ENCODE measurements at places on chromosomes 5 and 9.

DNA sequence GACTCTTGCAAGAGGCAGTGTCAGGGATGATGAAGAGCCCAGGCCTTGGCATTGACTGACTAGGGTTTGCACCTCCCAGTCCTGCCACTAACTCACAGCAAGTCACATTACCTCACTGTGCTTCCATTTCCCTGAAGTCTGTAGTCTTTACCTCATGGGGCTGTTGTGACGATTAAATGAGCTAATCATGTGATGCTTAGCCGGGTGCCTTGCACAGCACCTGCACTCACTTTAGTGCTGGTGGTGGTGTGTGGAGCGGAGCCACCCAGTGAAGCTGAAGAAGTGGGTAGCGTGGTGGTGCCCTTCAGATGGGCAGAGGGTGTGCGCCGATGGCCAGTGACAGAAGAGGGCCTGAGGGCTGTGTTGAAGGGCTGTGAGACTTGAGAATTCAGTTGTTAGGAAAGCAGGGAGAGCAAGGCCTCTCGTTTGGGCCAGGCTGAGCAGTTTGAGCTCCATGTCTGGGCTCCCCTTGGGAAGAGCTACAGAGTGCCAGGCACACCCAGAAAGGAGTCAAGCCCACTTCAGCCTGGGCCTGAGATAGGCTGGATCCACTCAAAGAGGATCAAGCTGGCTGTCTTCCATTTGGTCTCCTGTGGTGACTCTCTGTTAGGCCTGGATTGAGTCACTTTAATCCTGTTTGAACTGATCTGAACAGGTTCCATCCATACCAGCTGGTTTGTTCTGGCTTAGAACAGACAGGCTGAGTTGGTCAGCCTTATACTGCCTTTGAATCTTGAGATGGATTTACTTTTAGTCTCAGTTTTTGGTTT lies 42.5 kb downstream of the RALGPS1 start:
- DNase-seq = no peak

DNA sequence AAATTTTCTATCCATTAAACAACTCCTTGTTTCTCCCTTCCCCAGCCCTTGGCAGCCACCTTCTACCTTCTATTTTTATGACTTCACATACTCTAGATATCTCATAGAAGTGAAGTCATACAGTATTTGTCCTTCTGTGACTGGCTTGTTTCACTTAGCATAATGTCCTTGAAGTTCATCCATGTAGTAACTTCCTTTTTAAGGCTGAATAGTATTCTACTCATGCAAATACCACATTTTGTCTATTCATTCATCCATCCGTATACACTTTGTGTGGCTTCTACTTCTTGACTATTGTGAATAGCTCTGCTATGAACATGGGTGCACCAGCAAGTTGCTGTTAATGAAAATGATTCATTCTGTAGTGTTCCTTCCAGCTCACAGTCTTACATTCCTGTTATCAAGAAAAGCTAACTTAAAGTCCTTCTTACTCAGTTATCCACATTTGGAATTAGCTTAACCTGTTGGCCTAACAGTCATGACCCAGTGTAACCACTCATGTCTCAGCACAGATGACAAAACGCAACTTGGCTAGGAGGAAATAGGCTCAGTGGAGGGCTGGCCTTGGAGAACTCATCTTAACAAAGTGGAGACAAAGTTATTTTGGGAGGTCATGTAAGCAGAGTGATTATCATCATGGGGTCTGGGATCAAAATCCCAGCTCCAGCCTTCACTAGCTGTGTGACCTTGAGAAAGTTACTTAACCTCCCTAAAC lies 129.7 kb upstream of the MAP3K1 start:
- DNase-seq = no peak

- peak; percentile 6 for DNase-seq
These were observed 2.9 kb downstream of the MEGF9 start for GRCh38 chr9:120711354-120711753.

DNA sequence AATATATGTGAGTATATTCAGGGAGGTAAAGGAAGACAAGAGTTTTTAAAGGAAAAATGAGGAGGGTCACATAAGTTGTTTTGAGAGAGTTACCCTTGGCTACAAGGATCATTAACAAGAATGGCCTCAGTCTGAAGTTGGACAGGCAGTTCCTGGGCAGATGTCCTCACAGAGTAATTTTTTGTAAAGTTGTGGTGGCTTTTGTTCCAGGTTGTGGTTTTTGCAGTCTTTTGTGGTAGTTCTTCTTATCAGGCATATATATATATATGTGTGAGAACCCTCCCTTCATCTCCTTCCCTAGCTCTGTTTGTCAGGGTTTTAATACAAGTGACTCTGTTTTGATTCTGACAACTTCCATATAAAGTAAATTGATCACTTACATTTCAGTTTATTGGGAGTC lies 60.0 kb downstream of the CSNK1G3 start:
- DNase-seq = no peak

DNA sequence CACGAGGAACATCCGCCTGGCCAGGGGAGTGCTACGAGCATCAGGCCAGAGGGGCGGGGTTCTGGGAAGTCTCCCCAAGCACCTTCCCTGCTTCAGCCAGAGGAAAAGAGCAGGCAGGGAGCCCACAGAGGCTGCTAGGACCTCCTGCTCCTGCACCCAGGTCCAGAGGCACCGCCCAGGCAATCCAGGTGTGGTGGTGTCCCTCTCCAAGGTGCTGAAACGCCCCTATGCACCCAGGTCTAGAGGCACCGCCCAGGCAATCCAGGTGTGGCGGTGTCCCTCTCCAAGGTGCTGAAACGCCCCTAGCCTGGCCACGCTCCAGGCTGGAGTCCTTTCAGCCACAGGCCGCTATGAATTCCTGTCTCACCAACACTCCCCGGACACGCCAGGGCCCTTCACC lies 10.7 kb upstream of the UBAC1 start:
- peak; percentile 38 for DNase-seq

DNA sequence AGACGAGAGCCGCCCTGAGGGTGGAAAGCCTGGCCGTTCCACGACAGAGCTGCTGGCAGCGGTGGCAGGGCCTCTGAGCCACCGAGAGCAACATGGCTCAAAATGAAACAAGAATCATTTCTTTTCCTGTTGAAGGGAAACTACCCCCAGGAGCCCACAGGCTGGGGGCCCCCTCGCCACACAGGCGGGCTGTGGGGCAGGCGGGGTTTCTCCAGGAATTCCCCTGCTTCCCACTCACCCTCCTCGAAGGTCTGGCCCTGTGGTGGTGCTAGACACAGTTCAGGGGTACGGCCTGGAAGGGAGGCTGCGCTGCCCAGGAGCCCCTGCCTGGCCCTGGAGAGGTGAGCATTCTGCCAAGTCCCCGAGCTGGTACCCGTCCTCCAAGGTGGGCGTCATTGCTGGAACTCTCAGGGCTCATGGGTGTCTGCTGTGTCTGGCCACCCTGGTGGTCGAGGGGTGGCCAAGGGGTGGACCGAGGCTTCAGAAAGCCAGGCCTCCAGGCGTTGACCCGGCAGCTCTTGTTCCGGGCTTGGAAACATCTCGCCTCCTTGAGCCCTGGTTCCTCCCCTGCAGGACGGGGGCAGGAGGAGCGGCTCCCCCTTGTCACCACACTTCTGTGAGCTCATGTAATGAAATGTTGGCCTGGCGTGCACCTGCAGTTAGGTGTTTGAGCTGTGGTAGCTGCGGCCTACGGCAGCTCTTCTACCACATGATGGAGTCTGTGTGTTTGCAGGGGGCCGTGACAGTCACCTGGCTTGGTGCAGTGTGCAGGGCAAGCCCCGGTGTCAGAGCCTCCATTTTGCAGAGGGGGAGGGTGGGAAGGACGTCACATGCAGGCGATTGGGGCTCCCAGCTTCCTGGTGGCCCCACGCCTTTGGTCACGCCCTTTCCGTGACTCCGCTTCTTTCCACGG lies 65.3 kb downstream of the RXRA start:
- DNase-seq = peak; percentile 38

GRCh38 chr5:168948746-168949145 lies 352.2 kb downstream of the SLIT3 start:
- DNase-seq = no peak

DNA sequence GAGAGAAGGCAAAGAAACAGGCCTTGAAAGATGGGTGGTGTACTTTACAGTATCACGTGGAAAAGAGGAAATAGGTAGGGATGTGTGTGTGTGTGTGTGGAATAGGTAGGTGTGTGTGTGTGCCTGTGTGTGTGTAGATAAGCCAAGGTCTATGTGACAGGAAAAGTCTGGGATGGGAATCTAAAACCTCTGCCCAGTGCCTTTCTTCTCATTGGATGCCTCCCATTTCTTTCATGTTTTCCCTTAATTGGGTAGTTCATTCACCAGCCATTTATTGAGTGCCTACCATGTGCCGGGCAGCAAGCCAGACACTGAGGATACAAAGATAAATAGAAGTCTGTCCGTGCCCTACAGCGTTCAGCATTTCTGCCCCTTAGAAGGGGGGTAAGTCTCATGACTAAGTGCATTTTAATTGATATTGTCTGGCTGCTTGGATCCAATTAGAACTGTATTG lies 1.0 kb downstream of the URM1 start:
- DNase-seq = no peak

DNA sequence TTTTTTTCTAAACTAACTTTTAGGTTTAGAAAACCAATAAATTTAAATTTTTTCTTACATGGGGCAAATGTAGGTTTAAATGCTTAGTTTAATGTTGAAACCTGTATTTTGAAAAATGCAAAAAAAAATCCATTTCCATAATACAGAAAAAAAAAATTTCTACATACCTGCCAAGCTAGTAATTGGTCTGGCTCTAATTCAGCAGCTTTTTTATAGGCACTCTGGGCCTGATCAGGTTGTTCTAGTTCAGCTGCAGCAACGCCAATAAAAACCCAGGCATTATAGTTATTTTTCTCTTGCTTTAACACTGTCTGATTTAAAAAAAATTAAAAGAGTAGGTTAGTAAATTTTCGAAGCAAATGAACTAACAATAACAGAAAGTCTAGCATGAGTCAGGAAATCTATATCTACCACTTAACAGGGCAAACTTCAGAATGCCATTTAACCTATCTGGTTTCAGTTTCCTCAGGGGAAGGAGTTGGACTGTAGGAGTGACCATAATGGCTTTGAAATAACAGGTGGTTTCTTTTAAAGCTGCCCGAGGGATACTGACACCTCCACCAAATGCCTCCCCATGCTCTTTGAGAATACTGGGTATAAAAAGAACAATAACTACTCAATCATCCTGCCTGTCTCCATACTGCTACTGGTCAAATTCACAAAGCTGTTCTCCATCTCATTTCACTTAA lies 11.6 kb downstream of the SKIC3 start:
- DNase-seq = no peak

- no peak for DNase-seq
These were observed 223.5 kb upstream of the MEF2C start for GRCh38 chr5:89106480-89106879.

DNA sequence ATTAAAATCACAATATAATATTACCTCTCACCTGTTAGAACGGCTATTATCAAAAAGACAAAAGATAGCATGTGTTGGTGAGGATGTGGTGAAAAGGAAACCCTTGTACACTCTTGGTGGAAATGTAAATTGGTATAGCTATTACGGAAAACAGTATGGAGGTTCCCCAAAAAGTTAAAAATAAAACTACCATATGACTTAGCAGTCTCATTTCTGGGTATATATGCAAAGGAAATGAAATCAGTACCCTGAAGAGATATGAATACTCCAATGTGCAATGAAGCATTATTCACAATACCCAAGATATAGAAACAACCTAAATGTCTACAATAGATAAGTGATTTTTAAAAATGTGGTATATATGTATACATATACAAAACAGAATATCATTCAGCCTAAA lies 199.9 kb downstream of the SNX18 start:
- DNase-seq = no peak

DNA sequence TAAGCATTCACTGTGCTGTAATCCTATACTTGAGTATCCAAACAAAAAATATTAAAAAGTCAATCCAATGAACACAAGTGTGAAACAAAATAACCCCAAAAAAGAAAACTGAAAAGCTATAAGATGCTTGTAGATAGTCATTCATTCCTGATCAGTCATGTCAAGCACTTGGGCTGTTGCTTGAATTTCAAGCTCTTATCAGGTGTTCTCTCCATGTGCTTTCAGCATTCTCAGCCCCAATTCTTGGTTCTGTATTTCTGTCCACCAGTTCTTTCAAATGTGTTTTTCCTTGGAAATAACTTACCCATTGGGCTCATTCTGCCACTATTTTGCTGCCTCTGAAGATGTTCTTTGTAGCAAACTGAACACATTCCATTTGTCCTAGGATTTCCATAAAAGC lies 4.7 kb downstream of the ZFAND5 start:
- no peak for DNase-seq

- DNase-seq = no peak
These were observed 200.2 kb downstream of the SLIT3 start for GRCh38 chr5:169100735-169101075.

DNA sequence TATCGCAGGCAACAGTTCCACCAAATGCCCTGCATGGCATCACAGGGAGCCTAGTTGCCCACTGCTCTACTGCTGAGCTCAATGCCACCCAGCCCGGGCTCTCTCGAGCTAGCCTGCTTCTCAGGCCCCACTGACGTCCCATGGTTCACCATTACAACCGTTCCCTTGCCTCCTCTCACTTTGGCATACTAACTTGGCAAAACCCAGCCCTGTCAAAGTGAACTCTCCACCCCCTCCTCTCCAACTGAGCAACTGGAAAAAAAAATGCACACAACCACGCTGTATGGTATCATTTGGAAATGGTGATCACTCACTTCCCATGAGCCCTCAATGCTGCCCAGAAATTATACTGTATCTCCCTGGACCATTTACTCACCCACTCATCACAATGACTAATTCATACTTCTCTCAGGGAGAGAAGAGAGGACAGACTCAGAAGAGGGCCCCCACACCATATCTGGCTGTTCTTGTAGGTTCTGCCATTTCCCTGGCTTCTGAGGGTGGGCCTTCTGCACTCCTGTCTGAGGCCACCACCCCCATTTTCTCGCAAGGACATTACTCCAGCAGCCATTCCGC lies 51.4 kb upstream of the RARS1 start:
- no peak for DNase-seq

DNA sequence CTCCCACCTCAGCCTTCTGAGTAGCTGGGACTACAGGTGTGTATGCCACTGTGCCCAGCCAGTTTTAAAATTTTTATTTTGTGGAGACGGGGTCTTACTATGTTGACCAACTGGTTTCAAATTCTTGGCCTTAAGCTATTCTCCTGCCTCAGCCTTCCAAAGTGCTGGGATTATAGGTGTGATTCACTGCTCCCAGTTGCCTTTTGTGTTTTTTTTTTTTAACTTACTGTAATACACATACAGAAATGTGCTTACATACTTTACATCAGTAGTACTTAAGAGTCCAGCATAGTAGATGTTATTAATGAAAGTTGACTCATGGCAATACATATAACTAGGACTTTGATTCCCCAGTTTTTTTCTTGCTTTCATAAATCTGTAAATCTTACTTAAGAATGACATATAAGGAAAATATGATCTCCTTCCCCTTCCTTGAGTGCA lies 4.7 kb downstream of the MAN2A1 start:
- DNase-seq = no peak

DNA sequence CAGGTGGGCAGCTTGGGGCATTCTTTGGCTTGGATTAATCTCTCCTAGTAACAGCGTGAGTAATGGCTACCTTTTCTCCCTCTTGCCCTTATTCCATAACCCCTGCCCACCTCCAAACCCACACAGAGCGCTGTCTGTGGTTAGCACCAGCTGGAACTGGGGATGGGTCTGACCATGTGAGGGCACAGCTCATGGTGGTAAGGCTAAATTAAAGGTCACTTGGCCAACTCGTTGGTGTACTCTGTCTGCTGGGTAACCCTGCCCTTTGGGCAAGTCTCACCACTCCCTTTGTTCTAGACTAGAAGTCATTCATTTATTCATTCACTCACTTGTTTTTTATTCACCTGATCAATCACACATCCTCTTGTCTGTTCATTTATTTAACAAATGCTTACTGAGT lies 27.8 kb downstream of the PPARGC1B start:
- DNase-seq = no peak

GRCh38 chr5:54458221-54458620 lies 2.7 kb downstream of the HSPB3 start:
- no peak for DNase-seq

GRCh38 chr9:94298949-94299599 lies 29.4 kb downstream of the NUTM2F start:
- no peak for DNase-seq

Measured in stimulated activated naive CD4-positive, alpha-beta T cell (primary cell).